ENCODE measurements at places on chromosomes 1 and 21.

DNA sequence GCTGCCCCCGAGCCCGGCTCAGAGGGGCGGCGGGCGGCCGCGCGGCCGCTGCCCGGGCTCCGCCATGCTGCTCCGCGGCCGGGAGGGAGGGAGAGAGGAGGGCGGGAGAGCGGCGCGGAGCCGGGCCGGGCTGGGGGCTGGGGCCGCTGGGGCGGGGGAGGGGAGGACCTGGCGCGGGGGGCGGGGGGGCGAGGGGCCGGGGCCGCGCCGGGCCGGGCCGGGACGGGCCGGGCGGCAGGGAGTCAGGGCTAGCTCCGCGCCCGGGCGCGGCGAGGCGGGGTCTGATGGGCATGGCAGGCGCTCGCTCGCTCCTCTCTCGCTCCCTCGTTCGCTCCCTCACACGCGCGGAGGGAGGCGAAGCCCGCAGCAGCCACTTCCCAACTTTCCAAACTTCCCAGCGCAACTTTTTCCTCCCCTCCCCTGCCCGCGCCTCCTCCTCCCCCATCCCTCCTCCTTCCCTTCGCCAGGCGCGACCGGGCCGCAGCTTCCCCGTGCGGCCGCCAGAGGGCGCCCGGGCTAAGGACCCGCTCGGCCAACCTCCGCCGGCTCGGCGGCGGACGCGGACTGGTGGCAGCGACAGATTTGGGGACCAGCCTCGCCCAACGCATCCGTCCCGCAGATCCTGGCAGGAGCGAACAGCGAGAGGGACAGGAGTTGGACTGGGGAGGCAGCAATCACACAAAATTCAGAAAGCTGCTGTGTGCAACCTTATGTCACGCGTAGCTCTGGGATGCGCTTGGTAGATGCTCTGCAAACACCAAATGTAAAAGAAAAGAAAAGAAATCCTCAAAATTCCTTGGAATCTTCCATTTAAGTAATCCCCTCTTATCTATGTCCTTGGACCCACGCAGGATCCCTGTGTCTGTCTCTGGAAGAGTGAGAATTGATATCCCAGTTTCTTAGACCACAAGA is at the start of gene TRABD2B:
TRABD2B (minus strand) TSS at position 97 of the 912 bp plus-strand sequence.
- DNase-seq: peak; percentile 86

GRCh38 chr1:20184997-20185833 is 681 bp upstream of the UBXN10 start:
- DNase-seq: no peak

DNA sequence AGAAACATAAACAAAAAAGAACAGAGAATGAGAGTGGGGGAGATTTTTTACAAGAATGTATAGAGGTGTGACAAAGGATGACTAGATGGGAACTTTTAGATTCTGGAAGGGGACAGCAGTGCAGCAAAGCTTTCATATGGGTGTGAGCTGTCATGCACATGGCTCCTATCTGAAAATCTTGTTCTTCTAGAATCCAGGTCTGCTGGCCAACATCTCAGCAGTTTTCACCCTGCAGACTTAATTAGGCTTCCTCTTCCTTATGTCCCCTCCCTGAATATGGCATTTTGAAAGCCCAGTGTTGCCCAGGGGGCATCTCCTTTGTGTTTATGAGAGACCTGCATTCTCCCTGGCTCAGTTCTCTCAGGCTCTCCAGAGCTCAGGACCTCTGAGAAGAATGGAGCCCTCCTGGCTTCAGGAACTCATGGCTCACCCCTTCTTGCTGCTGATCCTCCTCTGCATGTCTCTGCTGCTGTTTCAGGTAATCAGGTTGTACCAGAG is at the start of gene CYP4Z1:
CYP4Z1 (plus strand) TSS at position 135 of the 498 bp plus-strand sequence; CDS start at position 395, 260 bp downstream.
- DNase-seq: no peak

DNA sequence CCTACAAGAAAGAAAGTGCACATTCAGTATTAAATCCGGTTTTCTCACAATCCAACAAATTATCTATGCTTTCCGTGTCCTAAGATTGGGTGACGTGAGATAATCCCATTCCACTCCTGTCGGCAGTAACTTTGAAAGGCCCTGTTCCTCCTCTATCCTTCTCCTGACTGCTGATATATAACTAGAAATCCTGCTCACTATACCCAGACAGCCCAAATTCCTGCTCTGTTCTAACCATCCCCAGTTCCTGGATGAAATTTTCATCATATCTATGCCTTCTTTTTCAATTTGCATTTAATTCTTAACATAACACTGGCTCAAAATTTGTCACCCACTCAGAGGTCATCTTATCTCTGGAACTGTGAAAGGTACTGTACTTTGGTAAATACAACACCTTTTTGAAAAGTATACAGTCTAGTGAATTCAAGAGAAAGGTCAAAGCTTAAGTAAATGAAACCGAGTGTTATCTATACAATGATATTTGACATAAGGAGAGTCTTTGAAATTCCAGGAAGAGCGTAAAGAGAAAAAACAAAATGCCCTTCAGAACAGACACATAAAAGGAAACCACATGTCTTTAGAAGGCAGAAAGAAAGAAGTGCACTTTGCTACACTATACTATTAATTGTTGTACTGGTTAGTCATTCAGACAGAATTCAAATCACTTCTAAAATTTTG is 200.5 kb upstream of the NEGR1 start:
- no peak for DNase-seq

DNA sequence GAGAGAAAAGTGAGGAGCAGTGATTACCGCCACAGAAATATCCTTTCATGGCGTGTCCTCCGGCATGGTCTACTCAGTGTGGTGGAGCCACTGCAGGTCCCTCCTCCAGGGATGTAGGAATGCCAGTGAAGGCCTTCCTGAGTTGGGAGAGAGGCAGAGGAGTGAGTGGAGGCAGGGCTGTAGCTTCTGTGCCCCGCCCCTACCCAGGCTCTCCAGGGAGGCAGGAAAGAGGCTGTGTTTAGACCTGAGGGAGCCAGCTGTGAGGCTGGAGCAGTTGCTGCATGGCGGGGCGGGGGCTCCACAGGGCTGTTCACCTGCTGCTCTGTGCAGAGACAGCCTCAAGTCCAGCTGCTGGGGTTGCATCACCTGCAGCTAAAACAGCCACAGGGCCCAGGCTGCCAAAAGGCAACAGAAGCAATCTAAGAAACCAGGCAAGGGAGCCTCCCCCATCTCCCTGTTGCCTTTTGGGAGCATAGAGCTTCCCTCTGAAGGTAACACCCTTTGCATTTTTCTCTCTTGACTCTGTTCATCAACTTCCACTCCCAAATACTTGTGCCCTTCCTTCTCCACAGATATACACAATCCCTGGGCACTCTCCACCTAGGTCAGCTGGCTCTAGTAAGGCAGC is 801 bp upstream of the ANXA9 start:
- DNase-seq: peak; percentile 64

DNA sequence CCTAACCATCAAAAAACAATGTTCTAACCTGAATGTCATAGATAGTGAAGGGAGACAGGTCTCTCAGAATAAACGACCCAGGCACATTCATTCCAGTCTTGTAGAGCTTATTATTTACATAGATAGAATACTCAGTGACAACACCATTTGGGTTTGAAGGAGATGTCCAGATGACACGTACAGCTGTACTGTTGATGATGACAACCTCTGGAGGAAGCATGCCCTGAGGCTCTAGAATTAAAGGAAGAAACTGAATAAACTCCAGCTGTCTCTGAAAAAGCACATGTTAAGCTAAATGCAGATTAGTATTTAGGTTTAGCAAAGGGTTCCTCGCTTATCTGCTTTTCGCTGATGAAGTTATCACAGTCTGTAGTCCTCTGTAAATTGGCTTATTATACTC is 277.2 kb downstream of the KCTD3 start:
- no peak for DNase-seq
